Ammon's horn (tissue), 1 donor: ENCODE measurements at places on chromosomes 12 and 14.
A peak's percentile ranks its signal among the peaks of the same experiment; 100 is the strongest.

- DNase-seq, result no peak
These were observed 10.1 kb downstream of the NOC4L start for GRCh38 chr12:132154341-132154761.

GRCh38 chr12:50101663-50102062 lies 2.1 kb upstream of the GPD1 start:
- no peak for DNase-seq

- DNase-seq, result peak; percentile 17
These were observed 1.4 kb downstream of the PTPRR start for GRCh38 chr12:70919176-70919575.

DNA sequence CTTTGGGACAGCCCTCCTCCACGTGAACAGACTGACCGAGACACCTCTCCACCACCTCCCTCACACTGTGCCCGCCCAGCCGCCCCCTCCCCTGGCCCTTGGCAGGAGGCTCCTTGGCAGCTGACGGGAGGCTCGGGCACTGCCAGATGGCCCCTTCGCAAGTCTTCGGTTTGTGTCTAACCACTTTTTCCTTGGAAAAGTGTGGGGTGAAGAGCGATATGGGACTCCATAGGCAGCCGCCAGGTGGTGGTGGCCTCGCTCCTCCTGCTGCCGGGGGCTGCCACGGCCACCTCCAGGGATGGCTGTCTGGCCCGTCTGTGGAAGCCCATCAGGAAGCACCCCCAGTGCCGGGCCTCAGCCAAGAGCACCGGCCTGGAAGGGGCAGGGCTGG lies 58.7 kb downstream of the LRCOL1 start:
- no peak for DNase-seq

DNA sequence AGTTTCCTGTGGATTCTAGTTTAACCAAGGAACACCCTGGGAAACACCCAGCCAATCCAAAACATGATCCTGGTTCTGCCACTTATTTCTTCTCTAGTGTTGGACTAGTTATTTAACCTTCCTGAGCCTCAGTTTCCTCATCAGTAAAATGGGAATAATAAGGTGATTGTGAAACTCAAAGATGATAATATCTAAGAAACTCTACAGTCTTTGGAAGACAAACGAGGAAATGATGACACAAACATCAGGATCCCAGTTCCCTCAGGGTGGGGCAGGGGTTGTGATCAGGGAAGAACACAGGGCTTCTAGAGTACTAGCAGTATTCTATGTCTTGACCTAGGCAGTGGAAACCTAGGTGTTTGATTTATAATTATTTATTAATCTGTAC lies 18.1 kb upstream of the TMEM106C start:
- DNase-seq, result no peak
